ENCODE measurements at places on chromosomes 3 and 15.

- peak; percentile 14 for DNase-seq
These were observed 24.2 kb downstream of the NBEAL2 start for GRCh38 chr3:47003461-47004368.

DNA sequence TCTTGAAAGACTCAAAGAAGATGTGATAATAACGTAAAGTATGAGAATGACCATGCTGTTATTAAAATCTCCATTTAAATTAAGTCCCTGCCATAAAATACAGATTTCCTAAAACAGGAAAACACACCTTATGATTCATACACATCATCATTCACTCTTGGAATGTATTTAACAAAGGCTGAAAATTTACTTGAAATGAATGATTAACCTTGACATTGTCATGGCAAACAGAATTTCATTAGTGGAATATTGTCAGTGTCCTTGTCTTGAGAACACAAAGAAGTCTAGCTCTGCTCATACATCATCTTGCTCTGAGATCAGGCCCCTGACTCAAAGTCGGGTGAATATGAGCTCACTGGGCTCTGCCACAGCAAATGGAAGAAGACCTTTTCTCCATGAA is 313.9 kb downstream of the FGF12 start:
- DNase-seq, result no peak

DNA sequence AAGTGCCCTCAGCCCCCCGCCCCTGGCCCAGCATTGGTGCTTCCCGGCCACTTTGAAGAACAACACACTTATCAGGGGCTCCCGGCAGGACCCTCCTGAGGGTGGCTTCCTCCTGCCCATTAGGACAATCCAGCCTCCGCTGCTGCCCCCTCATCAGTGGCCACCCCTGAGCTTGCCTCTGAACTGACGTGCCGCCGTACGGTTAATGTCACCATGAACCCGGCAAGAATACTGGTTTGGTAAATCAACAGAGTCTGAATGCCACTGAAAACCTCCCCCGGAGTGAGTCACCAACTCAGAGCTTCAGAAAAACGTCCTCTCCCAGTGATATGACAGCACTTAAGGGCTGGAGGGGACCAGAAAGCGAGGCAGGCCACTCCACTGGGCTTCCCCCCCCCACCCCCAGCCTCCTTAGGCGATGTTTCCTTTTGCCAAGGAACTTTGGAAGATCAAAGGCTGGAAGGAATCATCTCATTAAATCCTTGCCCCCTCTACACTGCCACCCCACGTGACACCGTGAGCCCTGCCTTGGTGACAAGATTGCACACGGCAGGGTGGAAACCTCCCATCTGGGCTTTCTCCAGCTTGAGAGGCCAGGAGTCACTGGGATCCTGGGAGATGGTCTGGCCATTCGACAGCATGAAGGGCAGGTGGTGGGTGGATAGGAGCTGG is 142.1 kb downstream of the NUP210 start:
- no peak for DNase-seq

- DNase-seq, result no peak
These were observed 605.8 kb upstream of the DPPA4 start for GRCh38 chr3:109943181-109943580.

DNA sequence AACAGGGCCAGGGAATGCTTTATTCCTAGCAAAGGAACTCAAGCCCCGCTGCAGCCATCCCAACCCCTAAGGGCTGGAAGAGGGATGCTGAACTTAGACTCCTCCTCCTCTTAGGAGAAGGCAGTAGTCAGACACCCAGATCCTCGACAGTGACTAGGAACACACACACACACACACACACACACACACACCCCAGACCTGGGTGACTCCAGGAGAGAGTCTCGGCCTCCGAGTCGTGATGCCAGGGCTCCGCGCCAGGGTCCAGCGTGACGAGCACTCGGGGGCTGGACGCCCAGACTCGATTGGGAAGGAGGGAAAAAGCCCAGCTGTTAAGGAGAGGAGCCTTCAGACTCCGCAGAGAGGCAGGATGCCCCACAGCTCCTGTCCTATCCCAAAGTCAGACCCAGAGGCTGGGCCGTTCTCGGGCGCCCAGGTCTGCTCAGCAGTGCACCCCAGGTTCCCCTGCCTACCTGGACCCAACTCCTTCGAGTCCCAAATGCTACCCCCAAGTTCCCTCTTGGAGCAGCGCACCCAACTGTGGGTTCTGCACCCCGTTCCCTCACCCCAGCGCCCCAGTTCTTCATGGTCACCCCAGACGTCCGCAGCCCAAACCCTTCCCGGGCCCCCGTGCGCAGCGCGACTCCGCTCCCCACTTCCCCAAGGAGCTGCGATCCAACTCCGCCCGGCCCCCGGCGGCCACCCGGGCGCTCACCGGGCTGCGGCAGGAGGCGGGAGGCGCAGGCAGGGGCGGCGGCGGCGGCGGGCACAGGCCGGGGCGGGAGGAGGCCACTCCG is 421 bp downstream of the BMF start:
- DNase-seq, result peak; percentile 68
